Activated naive CD8-positive, alpha-beta T cell treated with anti-CD3 and anti-CD28 coated beads, Interleukin-2, amount 10 ng/mL, durations not matched to agents 7 days and 5 days (primary cell): ENCODE measurements at places on chromosomes 3 and 15. TPM values are rescaled to one million over a fixed set of nuclear protein-coding genes. Genes with fewer than 3 reads are reported as not detected.
A peak's percentile ranks its signal among the peaks of the same experiment; 100 is the strongest.

DNA sequence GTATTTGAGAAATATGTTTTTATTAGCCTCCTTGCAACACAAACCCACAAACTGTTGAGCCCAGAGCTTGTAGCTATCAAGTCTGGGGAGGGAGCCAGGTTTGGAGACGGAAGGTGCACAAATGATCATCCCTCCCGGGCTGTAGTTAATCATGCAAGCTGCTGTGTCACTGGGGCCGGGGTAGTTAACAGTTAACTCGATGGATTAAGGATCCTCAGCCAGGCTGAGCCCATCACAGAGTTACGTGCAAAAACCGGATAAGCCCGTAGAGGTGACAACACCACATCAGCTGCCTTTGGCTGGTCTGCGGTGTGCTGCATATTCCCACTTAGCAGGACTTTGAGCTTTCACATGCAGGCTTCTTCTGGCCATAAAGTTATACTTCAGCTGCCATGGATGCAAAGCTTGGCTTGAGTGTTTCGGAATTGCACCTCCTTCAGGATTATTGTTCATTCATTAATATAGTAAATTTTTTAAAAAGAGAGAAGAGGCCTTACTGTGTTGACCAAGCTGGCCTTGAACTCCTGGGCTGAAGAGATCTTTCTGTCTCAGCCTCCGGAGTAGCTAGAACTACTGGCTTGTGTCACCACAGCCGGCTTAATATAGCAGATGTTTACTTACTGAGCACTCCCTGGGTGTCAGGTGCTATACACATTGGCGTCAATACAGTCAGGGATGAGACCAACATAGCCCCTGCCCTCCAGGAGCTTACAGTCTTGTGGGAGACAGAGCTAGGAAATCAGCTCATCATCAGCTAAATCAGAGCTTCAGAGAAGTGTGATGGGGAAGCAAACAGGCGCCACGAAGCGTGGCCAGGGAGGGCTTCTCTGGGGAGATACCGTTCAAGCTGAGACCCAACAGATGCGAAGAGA, 226.8 kb upstream of the BHLHE40 start:
- H3K4me1 ChIP-seq, result peaks cover 61% of the 10 kb centered on the region
- no peak overlapping the region for H3K4me3 ChIP-seq
- H3K27me3 ChIP-seq, result no peaks in the 10 kb centered on the region
- DNase-seq, result no peak
- peaks cover 71% of the 10 kb centered on the region for H3K36me3 ChIP-seq

DNA sequence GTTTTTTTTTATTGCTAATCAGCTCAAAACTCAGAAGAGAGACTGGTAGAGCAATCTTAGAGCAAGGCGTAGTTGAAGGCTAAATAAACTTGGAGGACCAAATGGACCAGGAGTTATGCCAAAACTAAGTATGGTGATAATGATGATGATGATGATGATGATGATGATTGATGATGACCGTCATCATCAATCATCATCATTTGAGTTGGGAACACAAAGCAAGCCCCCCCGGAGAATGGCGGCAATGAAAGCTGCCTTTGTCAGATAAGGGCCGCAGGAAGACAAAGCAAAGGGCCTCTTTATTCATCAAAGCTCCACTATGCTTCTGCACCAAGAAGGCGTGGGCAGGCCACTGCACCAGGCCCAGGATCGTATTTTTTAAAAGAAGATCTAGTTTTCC, 82.1 kb upstream of the RAD18 start:
- no peak for DNase-seq
- H3K4me3 ChIP-seq, result no peak overlapping the region
- H3K27ac ChIP-seq, result no peak overlapping the region
- no peaks in the 10 kb centered on the region for H3K27me3 ChIP-seq
- H3K36me3 ChIP-seq, result no peaks in the 10 kb centered on the region
- no peaks in the 10 kb centered on the region for H3K4me1 ChIP-seq

GRCh38 chr3:39413691-39414420, 7.3 kb downstream of the RPSA start:
- no peaks in the 10 kb centered on the region for H3K27me3 ChIP-seq
- peaks cover 27% of the 10 kb centered on the region for H3K4me1 ChIP-seq
- H3K36me3 ChIP-seq, result peaks cover 31% of the 10 kb centered on the region
- H3K4me3 ChIP-seq, result no peak overlapping the region
- H3K27ac ChIP-seq, result peak overlapping the region; percentile 35

DNA sequence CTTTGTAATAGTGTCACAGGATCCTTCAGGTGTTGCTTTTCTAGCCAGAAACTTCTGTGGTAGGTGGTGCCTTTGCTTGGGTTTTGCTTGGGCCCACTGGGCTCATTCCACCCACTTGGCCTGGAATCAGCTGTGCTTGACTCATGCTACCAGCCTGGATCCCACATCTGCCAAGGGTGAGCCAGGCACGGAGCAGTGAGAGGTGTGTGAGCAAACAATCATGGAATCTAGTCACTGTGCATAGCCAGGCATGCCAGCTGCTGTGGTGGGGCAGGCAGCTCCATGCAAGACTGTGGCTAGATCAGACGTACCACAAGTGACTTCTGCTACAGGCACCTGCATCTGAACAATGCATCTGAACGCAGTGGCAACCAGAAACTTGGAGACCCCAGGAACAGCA, 275.9 kb downstream of the UBE2E2 start:
- H3K27me3 ChIP-seq, result no peaks in the 10 kb centered on the region
- no peak for DNase-seq
- H3K36me3 ChIP-seq, result peaks cover 11% of the 10 kb centered on the region

- no peaks in the 10 kb centered on the region for H3K27me3 ChIP-seq
- no peak for DNase-seq
- no peak overlapping the region for H3K27ac ChIP-seq
- no peak overlapping the region for H3K4me3 ChIP-seq
- peaks cover 15% of the 10 kb centered on the region for H3K36me3 ChIP-seq
- H3K4me1 ChIP-seq, result peaks cover 9% of the 10 kb centered on the region
Observed at GRCh38 chr15:87764461-87765240, 491.9 kb downstream of the NTRK3 start.

- no peak for DNase-seq
- H3K4me1 ChIP-seq, result peaks cover 4% of the 10 kb centered on the region
- H3K27me3 ChIP-seq, result no peaks in the 10 kb centered on the region
- H3K4me3 ChIP-seq, result no peak overlapping the region
- peaks cover 10% of the 10 kb centered on the region for H3K36me3 ChIP-seq
Observed at GRCh38 chr15:80174017-80174746, 21.4 kb downstream of the FAH start.

Gene STRIT1
- not detected for total RNA-seq

Gene IMPG2
- 0.62 TPM for total RNA-seq
